LoVo (cell line): ENCODE measurements at places on chromosomes 16 and 17.
A peak's percentile ranks its signal among the peaks of the same experiment; 100 is the strongest.

DNA sequence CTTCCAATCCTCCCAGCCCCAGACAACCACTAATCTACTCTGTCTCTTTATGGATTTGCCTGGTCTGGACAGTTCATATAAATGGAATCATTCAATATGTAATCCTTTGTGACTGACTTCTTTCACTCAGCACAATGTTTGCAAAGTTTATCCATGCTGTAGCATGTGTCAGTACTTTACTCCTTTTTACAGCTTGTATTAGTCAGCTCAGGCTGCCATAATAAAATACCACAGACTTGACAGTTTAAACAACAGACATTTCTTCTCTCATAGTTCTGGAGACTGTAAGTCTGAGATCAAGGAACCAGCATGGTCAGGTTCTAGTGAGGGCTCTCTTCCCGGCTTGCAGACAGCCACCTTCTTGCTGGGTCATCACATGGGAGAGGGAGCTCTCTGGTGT is 41.3 kb downstream of the GPRC5B start:
- no peak for DNase-seq

DNA sequence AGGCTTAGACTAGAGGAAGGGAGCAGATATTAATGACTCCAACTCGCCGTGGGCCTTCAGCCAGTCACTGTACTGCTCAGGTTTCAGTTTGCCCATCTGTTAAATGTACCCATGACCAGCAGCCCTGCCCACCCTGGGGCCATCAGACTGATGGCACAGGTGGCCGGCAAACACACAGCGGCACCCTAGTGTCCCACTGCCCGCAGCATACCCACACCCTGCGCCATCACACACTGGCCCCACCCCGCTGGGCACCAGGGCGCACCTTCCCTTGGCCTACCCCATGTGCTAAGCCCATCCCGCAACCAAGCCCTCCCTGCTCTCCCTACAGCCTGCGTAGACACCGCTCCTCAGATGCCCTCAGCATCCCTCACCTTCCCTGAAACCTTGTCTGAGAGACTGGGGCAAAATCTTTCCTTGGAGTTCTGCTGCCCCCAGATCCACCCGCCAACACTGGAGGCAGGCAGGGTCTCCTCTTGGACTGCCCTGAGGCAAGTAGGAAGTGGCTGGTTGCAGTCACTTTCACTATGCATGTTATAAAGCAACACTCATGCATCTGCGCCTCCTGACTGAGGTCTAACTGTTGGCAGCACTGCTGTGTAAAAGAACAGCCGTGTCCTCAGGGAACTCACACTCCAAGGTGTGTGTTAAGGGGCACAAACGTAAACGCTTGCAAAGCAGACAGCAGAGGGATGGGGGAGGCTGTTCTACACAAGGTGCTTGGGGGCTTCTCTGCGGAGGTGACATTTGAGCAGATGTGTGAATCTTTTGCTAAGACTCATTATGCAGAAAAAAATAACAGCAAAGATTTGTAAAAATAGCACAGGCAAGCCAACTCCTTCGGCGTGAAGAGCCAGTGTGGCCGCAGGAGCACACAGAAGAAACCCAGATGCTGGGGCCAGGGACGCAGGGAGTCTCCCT is 6.7 kb upstream of the BCAR1 start:
- no peak for DNase-seq

DNA sequence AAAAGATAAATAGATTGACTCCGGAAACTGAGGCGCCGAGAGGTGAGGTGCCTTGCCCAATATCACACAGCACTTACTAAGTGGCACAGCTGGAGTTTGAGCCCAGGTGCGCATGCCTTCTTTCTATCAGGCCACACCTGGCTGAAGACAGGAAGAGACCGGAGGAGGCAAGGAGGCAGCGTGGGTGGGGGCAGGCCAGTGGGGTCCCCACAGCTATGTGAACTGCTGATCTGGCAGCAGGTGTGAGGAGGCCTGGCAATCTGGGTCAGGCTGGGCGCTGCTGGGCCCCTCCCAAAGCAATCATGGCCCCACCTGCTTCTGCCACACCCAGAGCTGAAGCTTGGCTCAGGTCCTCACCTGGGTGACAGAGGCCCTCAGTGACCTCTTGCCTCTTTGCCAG is 1.9 kb upstream of the GDPD3 start:
- peak; percentile 65 for DNase-seq

DNA sequence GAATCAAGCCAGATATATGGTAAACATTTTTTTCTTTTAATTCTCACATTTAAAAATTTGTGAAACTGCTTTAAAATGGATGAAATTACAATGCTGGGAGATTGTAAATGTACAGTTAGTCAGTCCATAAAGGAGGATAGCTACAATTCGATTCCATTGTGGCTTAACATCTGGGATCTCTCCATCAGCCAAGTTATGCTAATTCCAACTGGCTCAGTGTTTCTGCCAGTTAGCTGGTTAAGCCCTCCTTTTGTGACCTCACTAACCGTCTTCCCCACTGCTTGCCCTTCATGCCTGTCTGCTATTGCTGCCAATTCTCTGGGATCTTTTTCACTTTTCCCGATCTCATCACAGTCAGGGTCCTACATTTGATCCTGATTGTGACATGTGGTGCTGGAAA is 1347.6 kb downstream of the CDH11 start:
- DNase-seq, result no peak

DNA sequence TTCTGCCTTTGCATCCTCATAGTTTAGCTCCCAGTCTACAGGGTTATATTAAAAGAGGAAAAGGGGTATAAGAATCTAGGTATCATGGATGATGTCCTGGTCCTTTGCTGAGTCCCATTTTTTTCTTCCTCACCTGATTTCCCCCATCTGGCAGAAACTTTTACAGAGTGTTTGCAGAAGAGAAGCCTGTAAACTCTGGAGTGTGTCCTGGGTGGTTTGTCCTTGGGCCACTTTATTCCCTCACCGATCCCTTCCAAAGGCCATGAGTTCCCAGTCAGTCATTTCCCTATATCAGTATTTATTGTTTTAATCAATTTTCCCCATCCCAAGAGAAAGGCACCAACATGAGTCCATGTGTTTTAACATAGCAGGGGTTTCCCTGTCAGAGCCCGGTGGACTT is 638.2 kb downstream of the WWOX start:
- DNase-seq, result no peak

GRCh38 chr17:4901648-4902344 is 1.1 kb downstream of the CHRNE start:
- no peak for DNase-seq

DNA sequence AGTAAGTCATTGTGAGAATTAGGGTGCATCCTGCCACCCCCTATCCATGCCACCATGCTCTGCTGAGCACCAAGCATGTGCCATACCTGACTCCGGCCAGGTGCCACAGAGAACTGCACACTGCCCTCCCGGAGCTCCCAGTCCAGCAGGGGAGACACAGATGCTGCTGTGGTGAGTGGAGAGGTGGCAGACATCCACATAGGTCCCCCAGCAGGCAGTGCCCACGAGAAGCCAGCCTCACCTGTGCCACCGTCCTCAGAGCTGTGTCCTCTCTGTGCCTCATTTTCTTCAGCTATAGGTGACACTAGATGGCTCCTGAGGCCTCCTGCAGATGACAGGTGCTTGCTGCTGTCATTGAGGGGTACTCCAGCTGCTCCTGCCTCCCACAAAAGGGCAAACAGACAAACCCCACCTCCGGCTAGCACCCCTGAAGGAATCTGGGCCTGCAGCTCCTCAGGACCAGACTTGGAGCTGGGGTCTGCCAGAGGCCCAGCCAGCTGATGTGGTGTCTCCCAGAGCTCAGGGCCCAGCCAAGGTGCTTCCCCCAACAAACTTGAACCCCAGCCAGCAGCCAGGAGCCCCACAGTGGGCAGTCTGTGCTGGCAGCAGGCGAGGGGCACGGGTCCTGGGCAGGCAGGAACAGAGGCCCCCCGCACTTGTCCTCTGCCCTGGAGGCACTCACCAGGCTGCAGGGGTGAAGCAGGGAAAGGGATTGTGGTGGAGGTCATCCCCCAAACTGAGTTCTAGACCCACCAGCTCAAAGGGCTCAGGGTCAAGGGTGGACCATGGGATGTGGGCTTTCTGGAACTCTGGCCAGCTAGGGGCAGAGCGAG is 17.1 kb downstream of the FOXJ1 start:
- no peak for DNase-seq

DNA sequence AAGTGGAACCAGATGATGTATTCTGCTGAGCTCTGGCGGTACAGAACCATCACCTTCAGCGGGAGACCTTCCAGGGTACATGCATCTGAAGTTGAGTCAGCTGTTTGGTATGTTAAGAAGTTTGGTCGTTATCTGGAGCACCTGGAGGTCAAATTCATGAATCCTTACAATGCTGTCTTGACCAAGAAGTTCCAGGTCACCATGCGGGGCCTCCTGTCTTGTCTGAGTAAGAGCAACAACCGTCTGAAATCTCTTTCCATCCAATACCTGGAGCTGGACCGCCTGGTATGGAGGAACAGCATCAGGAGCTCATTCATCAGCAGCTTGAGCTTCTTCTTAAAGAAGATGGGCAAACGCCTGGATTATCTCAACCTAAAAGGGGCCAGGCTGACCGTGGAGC is 4.0 kb downstream of the FBXO39 start:
- DNase-seq, result no peak

DNA sequence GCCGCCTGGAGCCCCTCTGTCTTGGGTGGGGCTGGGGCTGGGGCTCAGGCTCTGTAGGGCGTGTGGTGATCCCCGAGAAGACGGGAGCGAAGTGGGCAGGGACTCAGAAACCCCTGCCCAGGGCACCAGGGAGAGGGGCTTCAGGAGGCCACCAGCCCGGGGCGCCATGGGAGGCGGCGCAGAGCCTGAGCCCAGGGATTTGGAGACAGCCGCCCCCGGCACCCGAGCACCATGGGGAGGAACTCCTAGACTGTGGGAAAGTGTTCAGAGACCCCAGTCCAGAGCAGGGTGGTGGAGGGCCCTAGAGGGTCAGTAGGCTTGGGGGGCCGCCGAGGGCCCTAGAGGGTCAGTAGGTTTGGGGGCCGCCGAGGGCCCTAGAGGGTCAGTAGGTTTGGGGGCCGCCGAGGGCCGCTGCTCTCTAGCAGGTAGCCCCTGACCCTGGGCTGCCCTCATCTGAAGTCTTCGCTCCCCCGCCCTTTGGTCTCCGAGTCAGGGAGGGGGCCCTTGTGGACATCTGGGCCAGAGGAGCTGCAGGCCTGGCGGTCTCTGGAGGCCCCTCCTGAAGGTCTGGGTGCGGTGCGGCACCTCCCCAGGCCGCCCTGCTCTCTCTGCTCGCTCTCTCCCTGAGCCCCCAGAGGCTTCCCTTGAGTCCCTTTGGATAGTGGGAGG is 734 bp downstream of the ARHGDIG start:
- DNase-seq, result no peak

- DNase-seq, result no peak
These were observed 28.8 kb downstream of the PRDM7 start for GRCh38 chr16:90048347-90048722.

DNA sequence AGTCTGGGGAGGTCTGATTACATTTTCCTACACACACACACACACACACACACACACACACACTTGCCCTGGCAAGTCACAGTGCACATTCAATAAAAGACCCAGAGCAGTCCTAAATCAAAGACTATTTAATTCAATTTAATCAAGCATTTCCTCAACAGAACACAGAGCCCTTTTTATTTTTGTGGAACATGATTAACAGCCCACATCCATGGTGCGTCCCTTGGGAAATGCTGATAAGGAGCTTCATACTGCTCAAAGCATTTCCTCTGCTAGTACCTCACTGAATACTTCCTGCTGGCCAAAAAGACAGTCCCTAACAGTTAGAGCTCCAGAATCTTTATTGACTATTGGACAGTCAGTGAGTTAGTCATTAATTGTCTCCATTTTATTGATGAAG is 43.1 kb upstream of the MYH10 start:
- no peak for DNase-seq

DNA sequence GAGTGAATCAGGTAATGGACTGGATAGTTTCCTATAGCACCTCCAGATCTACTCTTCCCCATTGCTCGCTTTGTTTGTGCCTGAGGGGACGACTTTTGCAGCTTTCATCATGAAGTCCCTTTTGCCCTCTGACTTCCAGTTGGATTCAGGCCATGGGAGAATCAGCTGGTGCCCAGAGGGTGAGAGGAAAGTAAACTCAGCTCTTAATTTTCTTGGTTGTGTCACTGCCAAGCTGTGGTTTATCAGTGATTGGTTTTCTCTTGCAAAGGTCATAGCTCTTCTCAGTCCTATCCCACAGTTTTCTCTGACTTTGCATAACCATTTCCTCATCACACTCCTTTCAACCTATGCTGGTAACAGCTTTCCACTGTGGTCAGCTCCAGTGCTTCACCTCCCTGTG is 200.1 kb downstream of the KCNJ2 start:
- no peak for DNase-seq

DNA sequence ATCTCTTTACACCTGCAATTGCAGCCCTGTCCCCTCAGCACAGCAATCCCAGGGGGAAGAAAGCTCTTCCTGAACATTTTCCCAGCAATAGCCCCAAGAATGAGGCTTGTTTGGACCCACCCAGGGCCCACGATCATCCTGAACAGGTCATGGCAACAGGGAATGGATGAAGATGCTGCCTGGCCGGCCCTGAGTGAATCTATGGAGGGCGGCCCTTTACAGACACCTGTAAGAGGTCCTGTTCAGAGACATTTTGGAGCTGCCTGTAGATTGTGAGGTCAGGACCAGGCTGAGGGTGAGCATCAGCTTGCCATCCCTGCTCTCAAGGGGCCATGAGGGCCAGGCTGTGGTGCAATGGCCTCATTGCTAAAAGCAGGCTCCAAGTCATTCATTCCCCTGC is 69.1 kb downstream of the COG7 start:
- no peak for DNase-seq

GRCh38 chr16:11976850-11977375 is 379 bp downstream of the SNX29 start:
- no peak for DNase-seq

DNA sequence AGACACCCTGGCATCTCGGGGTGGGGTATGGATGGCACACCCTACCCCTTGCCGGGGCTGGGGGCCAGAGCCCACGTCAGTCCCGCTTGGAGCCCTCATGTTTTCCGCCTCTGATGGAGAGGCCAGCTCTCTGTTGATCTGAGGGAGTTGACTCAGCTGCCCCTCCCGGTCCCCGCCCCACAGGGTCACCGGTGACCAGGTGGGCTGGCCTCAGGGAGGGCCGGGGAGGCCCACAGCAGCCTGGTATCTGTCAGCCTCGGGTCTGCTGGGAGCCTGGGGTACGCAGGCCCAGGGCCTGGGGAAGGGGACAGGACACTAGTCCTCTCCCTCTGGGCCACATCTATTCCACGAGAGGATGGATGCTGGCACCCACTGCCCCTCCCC is 109.5 kb upstream of the CIBAR2 start:
- DNase-seq, result no peak

GRCh38 chr17:17064322-17064721 is 22.1 kb downstream of the MPRIP start:
- DNase-seq, result no peak

- DNase-seq, result no peak
These were observed at the start of gene STX1B for GRCh38 chr16:31010585-31011325. TSS of gene STX1B (minus strand) at chr16:31010638. CDS start at chr16:31010396, 242 bp downstream.

- DNase-seq, result no peak
These were observed 10.2 kb upstream of the EIF1 start for GRCh38 chr17:41678411-41678906.

- no peak for DNase-seq
These were observed 11.3 kb downstream of the RFFL start for GRCh38 chr17:35052241-35052610.

- no peak for DNase-seq
These were observed at the start of gene ITGAE for GRCh38 chr17:3800362-3801271. TSS of gene ITGAE (minus strand) at chr17:3801188. CDS start at chr17:3801144, 44 bp downstream.
